Transverse colon (tissue), 4 donors: ENCODE measurements at places on chromosomes 11 and 22.

DNA sequence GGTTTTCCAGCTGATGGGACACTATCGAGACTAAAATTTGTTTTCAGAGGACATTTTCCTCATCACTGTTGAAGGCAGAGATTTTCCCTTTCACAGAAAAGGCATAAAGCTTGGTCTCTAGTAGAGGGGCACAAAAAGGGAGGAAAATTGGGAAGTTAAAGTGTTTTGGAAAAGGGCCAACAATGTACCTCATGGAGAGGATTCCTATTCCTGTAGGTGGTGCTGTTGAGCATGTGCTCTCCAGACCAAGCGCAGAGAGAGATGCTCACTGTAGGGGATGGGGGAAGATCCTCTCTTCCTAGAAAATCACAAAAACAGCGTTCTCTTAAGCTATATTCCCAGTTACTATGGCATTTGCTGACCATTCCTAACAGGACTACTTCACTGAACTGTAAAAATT is 44.9 kb downstream of the OR4C46 start:
- no peaks in the 10 kb centered on the region for H3K4me1 ChIP-seq
- H3K27me3 ChIP-seq, result no peaks in the 10 kb centered on the region
- no peaks in the 10 kb centered on the region for H3K36me3 ChIP-seq
- no peak overlapping the region for H3K4me3 ChIP-seq

GRCh38 chr11:118312328-118312727 is 7.8 kb downstream of the CD3E start:
- H3K4me3 ChIP-seq, result no peak overlapping the region
- no peaks in the 10 kb centered on the region for H3K36me3 ChIP-seq
- peaks cover 28% of the 10 kb centered on the region for H3K4me1 ChIP-seq
- peaks cover 5% of the 10 kb centered on the region for H3K27me3 ChIP-seq
- no peak for DNase-seq
- H3K27ac ChIP-seq, result no peak overlapping the region

DNA sequence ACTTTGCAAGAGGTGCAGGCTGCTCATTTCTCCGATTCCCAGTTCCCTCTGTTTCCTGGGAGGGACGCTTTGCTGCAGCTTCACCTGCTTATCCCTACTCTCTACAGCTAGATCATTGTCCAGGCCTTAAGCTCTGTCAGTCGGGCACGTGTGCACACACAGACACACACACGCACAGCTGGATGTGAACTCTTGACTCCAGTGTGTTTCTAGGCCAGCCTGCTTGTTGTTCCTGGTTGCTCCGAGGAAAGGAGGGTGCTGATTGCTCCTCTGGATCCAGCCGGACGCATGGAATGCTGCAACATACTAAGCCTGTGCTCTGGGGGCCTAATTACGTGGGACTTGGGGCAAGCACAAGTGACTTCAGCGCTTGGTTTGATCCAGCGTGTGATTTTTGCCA is 19.7 kb downstream of the ZNRF3 start:
- no peaks in the 10 kb centered on the region for H3K27me3 ChIP-seq
- H3K4me3 ChIP-seq, result no peak overlapping the region
- H3K4me1 ChIP-seq, result peaks cover 15% of the 10 kb centered on the region
- DNase-seq, result no peak

DNA sequence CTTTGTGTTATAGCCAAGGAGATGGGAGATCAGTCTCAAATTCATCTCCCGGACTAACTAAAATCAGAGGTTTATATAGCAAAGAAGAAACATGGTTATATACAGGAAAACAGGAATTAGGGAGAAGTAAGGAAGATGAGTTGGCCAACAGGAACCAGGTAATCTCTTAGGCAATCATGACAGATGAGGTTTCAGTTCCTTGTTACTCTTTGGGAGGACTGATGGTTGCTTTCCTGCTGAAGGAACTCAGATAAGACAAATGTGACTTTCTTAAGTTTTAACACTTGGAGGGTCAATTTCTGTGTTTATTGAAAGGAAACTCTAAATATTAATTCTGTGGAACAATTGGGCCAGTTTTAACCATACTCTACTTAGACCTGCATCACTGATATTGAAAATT is 1072.0 kb upstream of the CNTN5 start:
- H3K27me3 ChIP-seq, result no peaks in the 10 kb centered on the region
- H3K4me3 ChIP-seq, result no peak overlapping the region
- no peaks in the 10 kb centered on the region for H3K4me1 ChIP-seq
- H3K36me3 ChIP-seq, result no peaks in the 10 kb centered on the region
- no peak for DNase-seq

GRCh38 chr11:69449320-69450063 is 32.0 kb upstream of the LINC01488 start:
- H3K4me1 ChIP-seq, result peaks cover 4% of the 10 kb centered on the region
- H3K27me3 ChIP-seq, result no peaks in the 10 kb centered on the region
- H3K4me3 ChIP-seq, result no peak overlapping the region

DNA sequence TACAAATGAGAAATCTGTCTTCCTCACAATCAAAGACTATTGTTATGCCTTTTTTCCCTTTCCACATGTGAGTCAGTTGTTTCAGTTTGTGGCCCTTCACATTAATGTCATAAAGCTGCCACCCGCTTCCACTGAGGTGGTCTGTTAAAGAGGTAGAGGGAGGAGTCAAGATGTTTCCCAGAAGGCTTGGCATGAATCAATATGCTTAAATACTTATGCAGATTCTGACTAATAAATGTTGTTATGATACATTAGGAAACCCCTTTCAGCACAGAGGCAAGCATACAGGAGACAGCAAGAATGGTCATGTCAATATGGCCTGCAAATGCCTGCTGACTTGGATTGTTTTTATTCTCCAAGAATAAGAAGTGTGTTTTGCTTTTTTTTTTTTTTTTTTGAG is 6.5 kb downstream of the RTN3 start:
- H3K36me3 ChIP-seq, result no peaks in the 10 kb centered on the region
- no peak for DNase-seq
- no peak overlapping the region for H3K4me3 ChIP-seq
- H3K27ac ChIP-seq, result no peak overlapping the region
- H3K27me3 ChIP-seq, result no peaks in the 10 kb centered on the region
- H3K4me1 ChIP-seq, result peaks cover 32% of the 10 kb centered on the region

DNA sequence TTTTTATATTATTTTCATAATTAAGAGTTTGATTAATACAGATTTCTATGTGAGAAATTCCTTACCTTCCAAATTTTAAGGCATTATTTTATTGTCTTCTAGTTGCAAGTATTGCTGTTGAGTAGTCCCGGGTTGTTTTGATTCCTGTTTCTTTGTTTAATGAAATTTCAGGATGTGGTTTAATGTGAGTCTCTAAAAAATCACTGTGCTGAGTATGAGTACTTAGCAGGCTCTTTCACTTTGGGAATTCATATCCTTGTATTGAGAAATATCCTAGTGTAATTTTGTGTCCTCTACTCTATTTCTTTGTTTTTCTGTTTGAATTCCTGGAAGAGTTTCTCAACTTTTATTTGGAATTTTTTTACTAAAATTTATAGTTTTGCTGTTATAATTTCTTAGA is 113.2 kb downstream of the TMEM135 start:
- H3K4me1 ChIP-seq, result no peaks in the 10 kb centered on the region
- H3K27me3 ChIP-seq, result no peaks in the 10 kb centered on the region
- no peak overlapping the region for H3K27ac ChIP-seq
- no peak overlapping the region for H3K4me3 ChIP-seq
- DNase-seq, result no peak

- H3K4me1 ChIP-seq, result no peaks in the 10 kb centered on the region
- no peak for DNase-seq
- no peak overlapping the region for H3K27ac ChIP-seq
- H3K27me3 ChIP-seq, result no peaks in the 10 kb centered on the region
Observed at GRCh38 chr22:27825174-27825573, 23.6 kb upstream of the MN1 start.

- no peaks in the 10 kb centered on the region for H3K4me1 ChIP-seq
- H3K36me3 ChIP-seq, result no peaks in the 10 kb centered on the region
- no peak overlapping the region for H3K27ac ChIP-seq
- no peak overlapping the region for H3K4me3 ChIP-seq
- no peak for DNase-seq
Observed at GRCh38 chr11:70244698-70245097, 25.8 kb upstream of the PPFIA1 start.

GRCh38 chr11:44957040-44957515 is 6.4 kb upstream of the TP53I11 start:
- H3K36me3 ChIP-seq, result no peaks in the 10 kb centered on the region
- DNase-seq, result no peak
- H3K4me3 ChIP-seq, result peak overlapping the region; percentile 8
- H3K27ac ChIP-seq, result no peak overlapping the region
- peaks cover 28% of the 10 kb centered on the region for H3K4me1 ChIP-seq

GRCh38 chr11:132111316-132111715 is 740.9 kb downstream of the NTM start:
- no peaks in the 10 kb centered on the region for H3K36me3 ChIP-seq
- no peak for DNase-seq
- H3K4me1 ChIP-seq, result no peaks in the 10 kb centered on the region
- H3K27me3 ChIP-seq, result no peaks in the 10 kb centered on the region

DNA sequence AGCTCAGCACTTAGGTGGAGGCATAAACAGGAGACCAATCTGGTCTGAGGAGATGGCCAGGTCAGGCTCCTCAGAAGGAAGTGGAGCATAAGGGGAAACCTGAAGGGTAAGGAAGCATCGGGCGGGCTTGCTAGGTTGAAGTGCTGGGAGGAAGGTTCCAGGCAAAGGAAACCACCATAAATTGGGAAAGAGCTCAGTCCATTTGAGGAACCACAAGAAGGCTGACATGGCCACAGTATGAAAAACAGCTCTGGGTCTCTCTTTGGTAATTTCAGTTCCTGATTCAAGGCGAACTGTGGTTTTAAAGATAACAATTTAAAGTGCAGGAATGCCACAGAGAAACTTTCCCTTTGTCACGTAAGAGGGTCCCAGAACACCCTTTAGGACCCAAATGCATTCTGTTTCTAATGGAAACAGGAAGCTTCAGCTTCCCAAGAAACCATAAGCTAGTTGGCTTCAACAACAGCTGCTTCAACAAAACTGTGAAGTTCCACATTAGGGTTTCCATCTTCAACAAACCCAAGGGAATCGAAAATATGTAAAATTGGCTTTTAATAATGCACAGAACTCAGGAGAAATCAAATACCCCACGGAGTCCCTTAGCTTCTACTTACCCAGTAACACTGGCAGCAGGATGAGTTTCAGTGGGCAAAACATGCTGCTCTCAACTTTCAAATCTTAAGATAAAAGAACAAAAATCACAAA is 10.4 kb downstream of the JAML start:
- H3K4me3 ChIP-seq, result no peak overlapping the region
- DNase-seq, result no peak
- peak overlapping the region; percentile 75 for H3K27ac ChIP-seq
- peaks cover 39% of the 10 kb centered on the region for H3K4me1 ChIP-seq
- H3K36me3 ChIP-seq, result no peaks in the 10 kb centered on the region

- H3K27me3 ChIP-seq, result no peaks in the 10 kb centered on the region
- no peak overlapping the region for H3K4me3 ChIP-seq
- H3K4me1 ChIP-seq, result no peaks in the 10 kb centered on the region
- no peaks in the 10 kb centered on the region for H3K36me3 ChIP-seq
Observed at GRCh38 chr22:39264349-39265038, 19.7 kb upstream of the PDGFB start.

- no peak for DNase-seq
- H3K27ac ChIP-seq, result no peak overlapping the region
- no peaks in the 10 kb centered on the region for H3K36me3 ChIP-seq
- no peaks in the 10 kb centered on the region for H3K27me3 ChIP-seq
Observed at GRCh38 chr22:44055805-44056204, 31.7 kb downstream of the PARVB start.

DNA sequence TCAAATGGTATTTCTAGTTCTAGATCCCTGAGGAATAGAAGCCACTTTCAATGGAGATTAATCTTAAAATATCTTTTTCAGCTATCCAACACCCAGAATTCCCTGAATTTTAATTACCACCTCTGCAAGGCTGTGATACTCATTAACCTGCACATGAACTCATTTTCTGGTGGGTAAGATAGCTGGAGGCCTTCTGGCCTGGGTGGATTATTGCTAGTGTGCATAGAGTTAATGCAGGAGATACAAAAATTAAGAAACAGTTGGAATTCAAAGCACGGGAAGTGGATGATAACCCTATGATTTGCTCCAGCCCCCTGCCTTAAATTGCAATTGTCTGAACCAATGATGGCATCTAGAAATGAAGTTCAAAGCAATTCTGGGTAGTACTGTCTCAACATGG is 115.0 kb downstream of the ATG16L2 start:
- no peak overlapping the region for H3K4me3 ChIP-seq
- H3K27me3 ChIP-seq, result no peaks in the 10 kb centered on the region
- DNase-seq, result no peak
- no peaks in the 10 kb centered on the region for H3K4me1 ChIP-seq
- no peak overlapping the region for H3K27ac ChIP-seq
- no peaks in the 10 kb centered on the region for H3K36me3 ChIP-seq

DNA sequence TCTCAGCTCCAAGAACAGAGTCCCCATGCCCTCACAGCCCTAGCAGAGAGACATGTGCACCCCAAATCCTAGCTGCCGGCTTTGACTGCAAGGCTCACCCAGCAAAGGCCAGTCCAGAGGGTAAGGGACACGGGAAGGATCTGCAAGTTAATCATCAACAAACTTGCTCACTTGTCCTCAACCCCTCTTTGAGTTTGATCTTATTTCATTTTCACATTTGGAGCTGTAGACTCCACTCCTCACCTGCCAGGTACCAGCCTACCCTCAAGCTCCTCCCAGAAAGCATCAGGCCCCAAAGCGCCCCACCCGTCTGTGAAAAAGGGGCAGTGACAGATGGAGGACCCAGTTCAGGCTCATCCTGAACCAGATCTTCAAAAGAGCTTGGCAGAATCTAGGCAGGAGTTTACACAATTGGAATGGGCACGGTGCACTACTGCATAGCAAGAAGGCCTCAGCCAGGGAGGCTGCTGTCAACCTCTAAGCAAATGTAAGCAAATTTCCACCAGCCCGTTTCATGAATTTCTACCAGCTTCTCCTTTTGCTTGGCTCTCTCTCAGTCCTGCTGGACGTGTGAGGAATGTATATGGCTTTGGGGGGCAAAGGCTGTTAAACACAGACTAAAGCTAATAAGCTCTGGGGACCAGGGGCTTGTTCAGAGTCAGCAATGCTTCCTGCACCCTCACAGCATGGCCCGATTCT is 5.5 kb downstream of the EHD1 start:
- peaks cover 5% of the 10 kb centered on the region for H3K36me3 ChIP-seq
- H3K4me3 ChIP-seq, result no peak overlapping the region
- DNase-seq, result peak; percentile 38

DNA sequence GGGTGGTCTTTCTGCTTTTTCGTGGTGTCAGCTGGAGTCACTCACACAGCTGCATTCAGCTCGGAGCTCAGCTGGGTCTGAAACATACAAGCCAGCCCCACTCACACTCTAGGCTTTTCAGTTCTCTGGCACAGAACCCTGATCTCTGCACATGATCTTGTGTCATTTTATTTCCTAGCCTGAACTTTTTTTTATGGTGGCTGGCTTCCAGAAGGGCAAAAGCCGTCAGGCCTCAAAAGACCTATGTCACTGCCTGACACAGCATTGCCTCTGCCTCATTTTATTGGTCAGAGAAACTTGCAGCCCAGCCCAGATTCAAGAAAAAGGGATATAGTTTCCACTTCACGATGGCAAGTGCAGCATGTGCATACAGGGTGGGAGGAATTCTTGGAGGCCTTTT is 117.8 kb downstream of the NTM start:
- DNase-seq, result no peak
- no peaks in the 10 kb centered on the region for H3K36me3 ChIP-seq
- no peak overlapping the region for H3K4me3 ChIP-seq
